ENCODE measurements at places on chromosomes 7 and 10.

GRCh38 chr7:21869785-21870402 is 75.8 kb downstream of the CDCA7L start:
- no peak for DNase-seq

DNA sequence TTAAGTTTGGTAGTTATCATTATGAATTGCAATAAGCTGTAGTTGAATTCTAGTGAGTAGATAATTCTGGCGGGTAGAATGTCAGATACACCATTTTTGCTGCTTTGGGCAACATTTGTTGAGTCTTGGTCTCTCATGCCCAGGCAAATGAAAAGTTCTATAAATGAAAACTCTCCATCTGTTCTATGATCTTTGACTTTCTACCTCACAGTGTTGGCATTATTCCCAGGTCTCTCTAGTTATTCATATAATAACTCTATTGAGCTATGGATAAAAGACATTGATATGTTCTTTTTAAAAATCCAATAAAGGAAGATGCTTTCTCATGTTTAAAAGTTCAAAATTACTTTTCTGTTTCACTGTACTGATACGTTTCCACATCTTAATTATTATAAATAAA is 415.3 kb upstream of the SEMA3D start:
- no peak for DNase-seq

DNA sequence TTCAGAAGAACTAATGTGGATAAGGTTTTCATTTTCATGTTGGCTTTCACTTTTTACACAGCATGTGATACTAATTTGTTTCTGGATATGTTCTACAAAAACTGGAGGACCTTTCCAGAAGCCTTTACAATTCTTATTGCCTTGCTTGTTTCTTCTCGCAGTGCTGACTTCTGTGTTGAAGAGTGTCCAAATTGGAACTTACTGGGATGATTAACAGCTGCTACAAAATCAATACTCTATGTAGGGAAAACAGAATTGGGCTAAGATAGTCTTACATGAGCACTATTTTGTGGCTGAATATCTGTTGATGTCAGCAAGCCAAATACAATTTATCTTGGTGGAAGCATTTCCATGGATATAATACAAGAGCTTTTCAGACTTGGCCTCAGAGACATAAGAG is 351.2 kb downstream of the DGKB start:
- DNase-seq: no peak

GRCh38 chr7:78444267-78444666 is 645.7 kb downstream of the PHTF2 start:
- DNase-seq: no peak

GRCh38 chr10:114920459-114920858 is 17.5 kb upstream of the TRUB1 start:
- no peak for DNase-seq

- DNase-seq: no peak
These were observed 18.5 kb upstream of the NPFFR1 start for GRCh38 chr10:70302292-70302691.
